NCI-H1436 (cell line): ENCODE measurements at places on chromosomes 5 and 9.

GRCh38 chr9:10127867-10128266 lies 484.9 kb downstream of the PTPRD start:
- no peak for DNase-seq

- DNase-seq: no peak
Observed at GRCh38 chr9:111965566-111966019, 69.0 kb downstream of the UGCG start.

DNA sequence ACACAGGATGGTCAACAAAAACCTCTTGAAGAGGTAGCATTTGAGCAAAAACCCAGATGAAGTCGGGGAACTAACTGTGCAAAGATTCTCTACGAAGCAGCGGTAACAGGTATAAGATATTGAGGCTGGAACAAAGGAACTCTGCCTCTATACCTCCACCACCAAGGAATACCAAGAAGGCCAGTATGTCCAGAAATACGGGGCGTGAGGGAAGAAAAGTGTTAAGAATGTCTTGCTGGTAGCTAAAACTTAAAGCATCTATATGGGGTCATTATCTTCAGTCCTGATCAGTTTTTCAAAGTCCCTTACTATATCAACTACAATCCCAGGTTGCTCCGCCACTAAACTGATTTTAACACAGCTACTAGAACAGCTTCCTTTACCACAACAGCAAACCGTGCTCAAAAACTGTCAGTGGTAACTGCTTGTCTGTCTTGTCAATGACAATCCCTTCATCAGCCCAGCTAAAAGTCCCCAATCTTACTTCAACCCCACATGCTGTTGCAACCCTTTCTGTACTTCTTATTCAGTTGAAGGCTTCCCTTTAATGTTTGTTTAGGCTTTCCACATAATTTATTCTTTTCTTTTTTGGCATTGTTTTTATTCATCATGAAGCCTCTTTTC lies 9.4 kb downstream of the PAM start:
- no peak for DNase-seq

DNA sequence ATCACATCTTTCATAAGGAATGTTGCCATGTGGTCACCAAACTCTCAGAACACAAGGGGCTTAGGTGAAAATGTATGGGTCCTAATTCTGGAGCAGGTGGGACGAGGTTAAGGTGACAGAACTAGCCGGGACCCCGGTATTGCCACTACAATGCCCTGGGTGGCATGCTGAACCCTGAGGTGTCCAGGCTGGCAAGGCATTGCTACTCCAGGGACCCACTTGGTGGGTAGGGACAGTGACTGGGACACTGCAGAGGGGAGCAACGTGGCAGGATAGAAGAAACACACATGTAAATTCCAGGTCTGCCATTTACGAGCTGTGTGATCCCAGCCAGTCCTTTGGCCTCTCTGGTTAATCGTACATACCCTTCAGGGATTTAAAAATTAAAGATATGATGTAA lies 206.9 kb upstream of the MVB12B start:
- no peak for DNase-seq

- DNase-seq: no peak
Observed at GRCh38 chr5:78178356-78178755, 116.1 kb downstream of the AP3B1 start.

GRCh38 chr9:135326141-135326540 lies 153.4 kb upstream of the PPP1R26 start:
- DNase-seq: no peak
